ENCODE measurements at places on chromosomes 1 and 21. TPM values are rescaled to one million over a fixed set of nuclear protein-coding genes. Genes with fewer than 3 reads are reported as not detected.

- H3K4me3 ChIP-seq, result no peak overlapping the region
- no peaks in the 10 kb centered on the region for H3K27me3 ChIP-seq
- H3K27ac ChIP-seq, result no peak overlapping the region
- no peak for DNase-seq
- H3K36me3 ChIP-seq, result no peaks in the 10 kb centered on the region
These were observed 16.9 kb upstream of the RGS16 start for GRCh38 chr1:182620924-182621585.

The KRTAP19-5 gene
- not detected for total RNA-seq

The ADARB1 gene
- total RNA-seq, result 92.8 TPM

- peaks cover 59% of the 10 kb centered on the region for H3K4me1 ChIP-seq
- peaks cover 13% of the 10 kb centered on the region for H3K36me3 ChIP-seq
- no peak for DNase-seq
- H3K4me3 ChIP-seq, result peak overlapping the region; percentile 87
These were observed 1.1 kb downstream of the SERBP1 start for GRCh38 chr1:67429011-67429527.

All from chondrocyte (in vitro differentiated cells).